HCT116 (cell line): ENCODE measurements at places on chromosomes 4 and X.

GRCh38 chr4:37071576-37071975 lies 173.0 kb upstream of the NWD2 start:
- H3K27ac ChIP-seq = no peak overlapping the region
- H3K4me1 ChIP-seq = no peaks in the 10 kb centered on the region
- H3K4me3 ChIP-seq = no peak overlapping the region
- no peaks in the 10 kb centered on the region for H3K36me3 ChIP-seq
- no peaks in the 10 kb centered on the region for H3K27me3 ChIP-seq

DNA sequence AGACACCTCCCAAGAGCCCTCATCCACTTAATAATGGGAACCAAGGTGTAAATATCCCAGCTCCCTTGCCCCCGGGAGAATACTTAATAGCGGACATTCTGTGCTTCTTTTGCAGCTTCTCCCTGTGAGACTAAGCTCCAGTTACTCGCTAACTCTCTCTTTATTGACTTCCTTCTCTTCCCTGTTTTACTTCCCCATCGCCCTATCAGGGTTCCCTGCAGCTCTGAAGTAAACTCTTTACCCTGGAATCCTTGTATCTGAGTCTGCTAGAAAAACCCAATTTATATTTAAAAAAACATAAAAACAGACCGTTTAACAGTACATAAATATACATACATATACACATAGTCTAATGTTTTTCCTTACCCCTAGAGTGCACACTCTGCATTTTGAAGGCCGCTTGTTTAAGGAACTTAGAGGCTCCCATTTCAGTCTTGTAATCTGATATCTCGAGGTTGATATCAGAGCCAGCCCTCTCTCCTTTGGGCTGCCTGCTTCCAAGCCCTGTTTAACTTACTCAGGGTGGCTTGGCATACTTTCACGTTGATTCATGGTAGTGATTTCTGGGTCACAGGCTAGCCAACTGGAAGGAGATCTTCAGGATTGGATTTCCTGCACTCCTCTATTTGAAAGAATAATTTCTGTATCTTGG lies 177.4 kb upstream of the SCML1 start:
- H3K4me1 ChIP-seq = peaks cover 28% of the 10 kb centered on the region
- peak overlapping the region; percentile 39 for H3K4me3 ChIP-seq
- H3K27ac ChIP-seq = peak overlapping the region; percentile 52

DNA sequence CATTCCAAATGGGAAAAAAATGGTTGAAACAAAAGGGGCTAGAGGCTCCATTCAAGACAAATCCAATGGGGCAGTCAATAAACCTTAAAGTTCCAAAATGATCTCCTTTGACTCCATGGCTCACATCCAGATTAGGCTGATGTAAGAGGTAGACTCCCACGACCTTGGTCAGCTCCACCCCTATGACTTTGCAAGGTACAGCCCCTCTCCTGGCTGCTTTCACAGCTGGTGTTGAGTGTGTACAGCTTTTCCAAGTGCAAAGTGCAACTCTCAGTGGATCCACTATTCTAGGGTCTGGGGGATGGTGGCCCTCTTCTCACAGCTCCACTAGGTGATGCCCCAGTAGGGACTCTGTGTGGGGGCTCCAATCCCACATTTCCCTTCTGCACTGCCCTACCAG lies 21.5 kb downstream of the SULT1B1 start:
- no peak overlapping the region for H3K4me3 ChIP-seq
- H3K36me3 ChIP-seq = no peaks in the 10 kb centered on the region
- no peaks in the 10 kb centered on the region for H3K4me1 ChIP-seq
- H3K27ac ChIP-seq = no peak overlapping the region

DNA sequence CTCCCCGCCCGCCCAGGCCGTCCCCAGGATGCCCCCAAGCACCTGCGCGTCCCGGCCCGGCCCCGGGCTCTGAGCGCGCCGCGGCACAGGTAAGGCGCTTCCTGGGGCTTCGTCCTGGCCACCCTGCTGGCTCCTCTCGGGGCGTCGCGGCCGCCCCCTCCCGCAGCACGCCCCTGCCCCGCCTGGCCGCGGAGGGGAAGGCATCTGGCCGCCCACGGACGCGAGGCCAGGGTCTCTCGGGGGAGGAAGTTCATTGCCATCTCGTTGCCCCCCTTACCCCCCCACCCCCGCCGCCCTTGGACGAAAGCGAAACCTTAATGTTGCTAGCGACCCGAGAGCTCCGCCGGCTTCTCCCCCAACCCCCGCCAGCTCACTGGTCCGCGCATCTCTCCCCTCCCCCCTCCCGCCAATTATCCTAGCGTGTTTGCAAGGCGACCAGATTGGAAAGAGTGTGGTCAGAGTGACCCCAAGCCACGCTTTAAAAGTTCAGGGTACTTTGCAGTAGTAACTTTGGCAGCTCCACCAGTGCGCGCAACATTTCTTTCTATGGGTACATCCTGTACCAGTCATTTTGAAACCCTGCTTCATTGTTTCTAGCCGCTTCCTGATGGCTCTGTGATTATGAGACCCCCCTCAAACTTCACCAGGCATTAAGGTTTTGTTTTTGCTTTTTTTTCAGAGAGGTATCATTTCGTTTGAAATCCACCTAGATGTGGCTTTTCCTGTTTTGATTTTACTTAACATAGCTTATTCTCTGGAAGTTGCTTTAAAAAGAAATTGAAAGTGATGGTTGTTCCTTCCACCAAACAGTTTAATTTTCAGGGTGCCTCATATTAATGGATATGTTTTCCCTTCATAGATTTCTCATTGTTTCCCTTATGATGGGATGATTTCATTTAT lies 626 bp downstream of the TBC1D1 start:
- H3K4me1 ChIP-seq = peaks cover 13% of the 10 kb centered on the region; the same call in 1 of the 2 replicates
- peak overlapping the region; percentile 52; the same call in 1 of the 2 replicates for H3K27ac ChIP-seq
- DNase-seq = no peak

GRCh38 chrX:24214568-24214967 lies 65.0 kb downstream of the ZFX start:
- H3K27me3 ChIP-seq = no peaks in the 10 kb centered on the region
- H3K4me3 ChIP-seq = no peak overlapping the region
- H3K4me1 ChIP-seq = no peaks in the 10 kb centered on the region

- H3K4me1 ChIP-seq = no peaks in the 10 kb centered on the region
- H3K27me3 ChIP-seq = no peaks in the 10 kb centered on the region
- H3K27ac ChIP-seq = no peak overlapping the region
- DNase-seq = no peak
- H3K4me3 ChIP-seq = no peak overlapping the region
These were observed 56.4 kb downstream of the STARD8 start for GRCh38 chrX:68703846-68704245.

- H3K27me3 ChIP-seq = no peaks in the 10 kb centered on the region
- no peaks in the 10 kb centered on the region for H3K4me1 ChIP-seq
- H3K36me3 ChIP-seq = no peaks in the 10 kb centered on the region
- no peak overlapping the region for H3K27ac ChIP-seq
- no peak for DNase-seq
- no peak overlapping the region for H3K4me3 ChIP-seq
These were observed 662.8 kb downstream of the TLL1 start for GRCh38 chr4:166535865-166536264.

- no peaks in the 10 kb centered on the region for H3K36me3 ChIP-seq
- DNase-seq = no peak
- H3K27ac ChIP-seq = no peak overlapping the region
- H3K27me3 ChIP-seq = no peaks in the 10 kb centered on the region
- H3K4me3 ChIP-seq = no peak overlapping the region
These were observed 300.7 kb downstream of the ARAP2 start for GRCh38 chr4:35943606-35944005.

DNA sequence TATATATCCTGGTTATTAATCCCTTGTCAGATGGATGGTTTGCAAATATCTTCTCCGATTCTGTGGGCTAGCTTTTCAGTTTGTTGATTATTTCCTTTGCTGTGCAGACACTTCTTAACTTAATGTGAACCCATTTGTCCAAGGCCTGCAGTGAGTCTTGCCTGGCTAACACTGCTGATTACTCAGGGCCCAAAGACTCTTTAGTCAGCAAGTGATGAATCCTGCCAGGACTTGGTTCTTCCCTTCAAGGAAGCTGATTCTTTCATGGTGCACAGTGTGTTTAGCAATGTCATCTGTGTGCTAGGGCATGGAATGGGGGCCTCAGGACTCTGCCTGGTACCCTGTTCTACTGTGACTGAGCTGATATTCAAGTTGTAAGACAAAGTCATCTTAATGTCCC lies 81.8 kb upstream of the TEX13A start:
- H3K27me3 ChIP-seq = no peaks in the 10 kb centered on the region
- no peaks in the 10 kb centered on the region for H3K4me1 ChIP-seq
- H3K4me3 ChIP-seq = no peak overlapping the region
- no peak for DNase-seq

DNA sequence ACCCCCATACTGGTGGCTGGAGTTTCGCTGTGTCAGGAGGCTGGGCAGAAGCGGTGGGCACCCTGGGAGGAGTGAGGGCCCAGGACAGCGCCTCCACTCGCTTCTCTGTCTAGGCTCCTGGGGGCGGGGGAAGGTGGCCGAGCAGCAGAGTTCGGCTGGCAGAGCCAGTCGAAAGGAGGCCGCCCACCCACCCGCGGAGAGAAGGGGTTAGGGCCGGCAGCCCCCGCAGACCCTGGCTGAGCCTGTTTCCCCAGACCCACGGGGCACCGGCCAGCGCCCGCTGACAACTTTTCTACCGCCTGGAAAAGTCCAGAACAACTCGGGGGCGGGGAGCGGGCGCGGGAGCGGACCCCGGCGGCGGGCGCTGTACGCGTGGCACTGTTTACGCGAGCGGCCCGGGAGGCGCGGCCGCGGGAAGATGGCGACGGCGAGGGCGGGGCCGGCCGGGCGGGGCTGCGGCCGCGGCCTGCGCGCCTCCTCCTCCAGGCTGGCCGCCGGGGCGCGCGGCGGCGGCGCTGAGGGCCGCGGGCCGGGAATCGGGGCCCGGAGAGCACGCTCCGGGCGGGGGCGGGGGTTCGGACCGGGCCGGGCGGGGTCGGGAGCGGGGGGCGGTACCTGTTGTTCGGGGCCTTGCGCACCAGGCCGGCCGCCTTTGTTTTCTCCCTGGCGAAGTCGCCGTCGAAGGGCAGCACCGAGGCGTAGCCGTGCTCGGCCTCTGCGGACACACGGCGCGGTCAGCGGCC lies 628 bp downstream of the MXD4 start:
- H3K27me3 ChIP-seq = no peaks in the 10 kb centered on the region
- H3K27ac ChIP-seq = peak overlapping the region; percentile 88; the same call in 1 of the 2 replicates
- H3K4me3 ChIP-seq = peak overlapping the region; percentile 75
- no peaks in the 10 kb centered on the region for H3K36me3 ChIP-seq

GRCh38 chrX:53383376-53384076 lies 38.9 kb downstream of the SMC1A start:
- no peak for DNase-seq
- H3K36me3 ChIP-seq = peaks cover 18% of the 10 kb centered on the region; the same call in 1 of the 2 replicates
- H3K27ac ChIP-seq = no peak overlapping the region
- H3K4me1 ChIP-seq = no peaks in the 10 kb centered on the region

- no peaks in the 10 kb centered on the region for H3K27me3 ChIP-seq
- DNase-seq = no peak
- H3K27ac ChIP-seq = no peak overlapping the region
- H3K4me1 ChIP-seq = no peaks in the 10 kb centered on the region
These were observed 19.1 kb upstream of the ARSJ start for GRCh38 chr4:113998531-113998930.

DNA sequence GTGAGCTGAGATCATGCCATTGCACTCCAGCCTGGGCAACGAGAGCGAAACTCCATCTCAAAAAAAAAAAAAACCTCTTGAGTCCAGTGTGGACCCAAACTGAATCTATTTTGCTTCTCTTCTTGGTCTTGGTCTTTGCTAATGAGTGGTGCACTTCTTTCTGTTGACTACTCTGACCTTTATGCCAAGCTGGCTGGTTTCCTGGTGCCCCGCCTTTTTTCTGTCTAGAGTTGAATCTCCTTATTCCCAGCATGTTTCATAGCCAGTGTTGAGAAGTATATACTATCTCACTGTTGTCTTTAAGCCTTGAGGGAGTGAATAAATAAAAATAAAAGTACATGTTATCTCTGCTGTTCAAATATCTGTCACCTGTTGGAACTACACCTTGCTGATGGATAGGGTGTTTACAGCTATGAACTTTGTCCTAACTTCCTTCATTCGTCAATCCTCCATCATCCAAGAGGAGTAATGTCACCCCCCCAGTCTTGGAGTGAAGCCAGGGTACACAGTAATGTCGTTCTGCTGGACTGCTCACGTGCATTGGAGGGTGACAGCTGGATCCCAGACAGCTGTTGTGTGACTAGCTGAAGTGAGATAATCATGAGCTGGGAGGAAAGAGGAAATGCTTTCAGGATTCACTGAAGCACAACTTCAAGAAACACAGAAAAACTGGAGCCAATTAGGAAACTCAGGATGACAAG lies 99.3 kb upstream of the PRKG2 start:
- DNase-seq = no peak
- no peak overlapping the region for H3K27ac ChIP-seq
- H3K4me1 ChIP-seq = no peaks in the 10 kb centered on the region
- H3K36me3 ChIP-seq = no peaks in the 10 kb centered on the region

GRCh38 chrX:147933815-147934214 lies 22.1 kb downstream of the FMR1 start:
- no peaks in the 10 kb centered on the region for H3K36me3 ChIP-seq
- H3K4me1 ChIP-seq = no peaks in the 10 kb centered on the region
- no peak overlapping the region for H3K27ac ChIP-seq
- no peaks in the 10 kb centered on the region for H3K27me3 ChIP-seq
- H3K4me3 ChIP-seq = no peak overlapping the region

DNA sequence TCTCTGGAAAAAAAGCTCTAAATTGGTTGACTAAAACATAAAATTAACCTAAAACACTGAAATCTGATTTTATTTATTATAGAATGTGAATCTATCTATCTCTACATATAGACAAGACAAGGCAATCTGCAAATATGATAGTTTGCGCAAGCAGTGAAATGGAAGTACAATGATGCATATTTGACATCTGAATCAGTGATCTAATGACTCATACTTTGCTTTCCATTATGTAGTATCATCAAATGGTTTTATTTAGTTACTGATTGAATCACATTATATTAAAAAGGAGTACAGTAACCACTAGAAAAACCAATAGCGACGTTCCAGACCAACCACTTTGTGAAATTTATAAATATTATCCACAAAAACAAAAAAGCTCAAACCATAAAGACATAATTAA lies 1969.3 kb downstream of the PCDH7 start:
- no peaks in the 10 kb centered on the region for H3K36me3 ChIP-seq
- no peaks in the 10 kb centered on the region for H3K4me1 ChIP-seq
- no peaks in the 10 kb centered on the region for H3K27me3 ChIP-seq
- H3K4me3 ChIP-seq = no peak overlapping the region
- peak; percentile 0 for DNase-seq

DNA sequence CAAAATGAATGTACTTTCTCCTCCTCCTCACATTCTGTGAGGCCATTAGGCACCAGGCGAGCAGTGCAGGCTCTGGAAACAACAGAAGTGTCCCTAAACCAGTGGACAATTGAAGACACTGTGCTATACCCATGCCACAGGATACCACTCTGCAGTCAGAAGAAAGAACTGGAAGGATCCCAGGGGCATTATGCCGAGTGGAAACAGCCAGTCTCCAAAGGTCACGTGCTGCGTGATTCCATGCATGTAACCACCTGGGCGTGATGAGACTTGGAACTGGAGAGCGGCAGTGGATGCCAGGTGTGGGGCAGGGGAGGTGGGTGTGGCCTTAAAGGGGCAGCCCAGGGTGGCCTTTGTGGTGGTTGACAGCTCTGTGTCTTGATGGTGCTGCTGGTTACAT lies 139.4 kb downstream of the EVC2 start:
- peaks cover 21% of the 10 kb centered on the region; the same call in 1 of the 2 replicates for H3K27me3 ChIP-seq
- H3K27ac ChIP-seq = no peak overlapping the region
- no peak for DNase-seq
- H3K36me3 ChIP-seq = no peaks in the 10 kb centered on the region
- H3K4me1 ChIP-seq = no peaks in the 10 kb centered on the region
